Skeletal muscle cell (primary cell): ENCODE measurements at places on chromosomes 12 and 14.

DNA sequence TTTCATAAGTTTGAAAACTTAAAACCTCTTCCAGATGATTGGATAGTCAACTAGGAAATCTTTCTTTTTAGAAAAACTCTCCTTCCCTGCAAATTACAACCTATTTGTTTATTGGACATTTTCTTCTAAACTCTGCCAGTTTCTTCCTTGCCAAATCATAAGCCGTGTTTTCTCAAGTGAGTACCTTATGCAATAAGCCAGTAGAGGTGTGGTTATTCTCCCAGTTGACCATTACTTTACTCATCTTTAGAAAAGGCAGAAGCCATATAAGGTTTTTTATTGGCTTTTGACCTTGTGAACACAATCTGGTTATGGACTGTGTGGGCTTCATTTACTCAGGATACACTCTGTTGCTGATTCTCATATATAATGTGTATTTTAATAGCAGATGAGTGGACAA, 14.6 kb downstream of the ACTR6 start:
- no peak for DNase-seq

DNA sequence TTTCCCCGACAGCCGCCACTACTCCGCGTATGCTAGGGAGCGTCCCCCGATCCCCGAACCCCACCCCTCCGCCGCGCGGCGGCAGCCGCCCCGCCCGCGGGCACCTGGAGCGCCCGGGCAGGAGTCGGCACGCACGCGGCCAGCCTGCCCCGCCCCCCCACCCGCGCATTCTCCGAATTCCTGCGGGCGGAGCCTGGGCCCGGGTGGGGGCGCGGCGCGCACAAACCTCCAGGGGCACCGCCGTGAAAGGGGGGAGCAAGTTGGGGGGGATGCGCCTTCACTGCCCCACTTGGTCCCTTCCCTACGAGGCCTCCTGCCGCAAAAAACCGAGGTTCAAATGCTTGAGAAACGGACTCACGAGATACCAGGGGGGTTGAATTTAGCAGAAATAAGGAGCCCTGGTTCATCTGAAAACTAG, 1.7 kb downstream of the AJUBA start:
- no peak for DNase-seq

DNA sequence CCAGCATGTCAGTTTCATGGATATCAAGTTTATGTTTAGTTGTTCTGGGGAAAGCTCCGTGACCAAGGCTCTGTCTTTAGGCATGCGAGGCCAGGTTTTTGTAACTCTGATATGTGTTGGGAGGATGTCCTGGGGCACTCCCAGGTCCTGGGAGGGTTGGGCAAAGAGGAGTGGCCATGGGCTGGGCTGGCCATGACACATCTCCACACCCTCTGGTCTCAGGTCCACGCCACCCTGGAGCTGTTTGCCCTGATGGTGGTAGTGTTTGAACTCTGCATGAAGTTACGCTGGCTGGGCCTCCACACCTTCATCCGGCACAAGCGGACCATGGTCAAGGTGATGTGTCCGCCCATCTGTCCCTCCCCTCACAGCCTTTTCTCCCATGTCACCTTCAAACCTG, 46.4 kb downstream of the TPCN1 start:
- no peak for DNase-seq

DNA sequence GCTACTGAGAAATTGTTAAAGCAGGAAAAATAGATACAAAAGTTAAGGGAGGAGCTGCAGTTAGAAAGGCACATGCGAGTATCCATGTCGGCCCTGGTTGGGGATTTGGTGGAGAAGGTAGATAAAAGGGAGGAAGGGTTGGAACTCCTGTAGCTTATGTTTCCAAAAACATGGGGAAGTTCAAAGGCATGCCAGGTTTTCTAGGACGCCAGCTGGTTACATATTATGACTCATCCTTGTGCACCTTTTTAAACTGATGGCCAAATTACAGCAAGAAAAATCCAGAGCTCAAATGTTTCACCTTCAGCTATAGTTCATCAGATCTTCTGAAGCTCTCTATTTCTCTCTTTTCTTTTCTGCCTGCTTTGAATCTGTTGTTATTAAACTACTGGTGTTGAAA, 13.2 kb upstream of the MAP4K5 start:
- no peak for DNase-seq

DNA sequence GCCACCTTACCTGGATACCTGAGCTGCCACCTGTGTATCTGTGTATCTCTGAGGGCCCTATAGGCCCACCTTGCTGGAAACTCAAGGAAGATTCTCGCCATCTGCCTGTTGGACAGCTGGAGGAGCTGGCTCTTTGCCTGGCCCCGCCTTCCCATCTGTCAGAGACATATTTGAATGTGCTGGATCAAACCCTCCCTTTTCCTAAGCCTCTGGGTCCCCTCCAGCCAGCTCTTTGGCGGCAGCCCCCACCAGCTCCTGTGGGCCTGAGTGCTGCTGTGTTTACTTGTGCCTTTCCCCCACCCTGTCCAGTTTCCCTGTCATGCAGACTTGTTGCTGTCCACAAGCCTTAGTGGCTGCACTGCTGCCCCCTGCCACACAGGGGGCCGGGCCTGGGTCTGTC, 55.9 kb upstream of the SRSF5 start:
- no peak for DNase-seq

GRCh38 chr14:23033801-23034497, 751 bp downstream of the PSMB5 start:
- no peak for DNase-seq

DNA sequence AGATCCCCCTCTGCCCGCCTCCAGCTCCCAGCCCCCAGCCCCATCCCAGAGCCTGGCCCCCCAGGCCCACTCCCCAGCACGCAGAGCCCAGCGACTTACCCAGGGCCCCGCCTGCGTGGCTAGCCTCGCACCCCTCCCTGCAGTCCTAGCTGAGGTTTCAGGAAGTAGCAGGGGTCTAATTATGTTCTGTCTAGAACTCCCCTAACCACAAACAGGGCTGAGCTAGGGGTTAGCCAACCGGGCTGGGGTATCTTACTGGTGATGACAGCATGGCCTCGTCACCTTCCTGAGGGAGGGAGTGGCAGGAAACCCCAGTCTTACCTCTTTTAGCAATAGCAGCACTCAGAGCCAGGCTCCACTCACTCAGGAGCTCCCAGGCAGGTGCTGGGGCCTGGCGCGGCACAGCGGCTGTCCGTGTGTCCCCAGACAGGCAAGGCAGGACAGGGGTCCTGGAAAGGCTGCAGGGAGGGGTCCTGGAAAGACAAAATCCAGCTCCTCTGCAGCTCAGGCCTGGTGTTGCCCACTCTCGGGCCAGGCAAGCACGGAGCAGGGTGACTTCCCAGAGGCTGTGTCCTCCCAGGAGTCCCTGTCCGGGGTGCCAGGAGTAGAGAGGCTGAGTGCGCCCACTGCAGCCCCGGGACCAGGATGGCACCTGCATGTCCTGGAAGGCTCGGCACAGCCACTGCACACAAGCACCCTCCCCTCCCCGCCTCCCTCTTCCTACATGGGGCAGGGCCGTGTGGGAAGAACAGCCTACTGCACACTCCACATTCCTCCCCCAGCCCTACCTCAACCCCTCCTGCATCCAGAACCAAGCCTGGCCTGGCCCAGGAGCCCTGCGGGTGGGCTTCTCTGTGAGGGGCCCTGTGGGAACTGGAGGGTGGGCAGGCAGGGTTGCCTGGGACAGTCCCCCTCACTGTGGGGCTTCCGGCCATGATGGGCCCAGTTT, at the start of gene GPR132:
TSS of gene GPR132 (minus strand) at position 151 of the 949 bp plus-strand sequence. CDS start 10,010 bp downstream, outside the sequence.
- no peak for DNase-seq

DNA sequence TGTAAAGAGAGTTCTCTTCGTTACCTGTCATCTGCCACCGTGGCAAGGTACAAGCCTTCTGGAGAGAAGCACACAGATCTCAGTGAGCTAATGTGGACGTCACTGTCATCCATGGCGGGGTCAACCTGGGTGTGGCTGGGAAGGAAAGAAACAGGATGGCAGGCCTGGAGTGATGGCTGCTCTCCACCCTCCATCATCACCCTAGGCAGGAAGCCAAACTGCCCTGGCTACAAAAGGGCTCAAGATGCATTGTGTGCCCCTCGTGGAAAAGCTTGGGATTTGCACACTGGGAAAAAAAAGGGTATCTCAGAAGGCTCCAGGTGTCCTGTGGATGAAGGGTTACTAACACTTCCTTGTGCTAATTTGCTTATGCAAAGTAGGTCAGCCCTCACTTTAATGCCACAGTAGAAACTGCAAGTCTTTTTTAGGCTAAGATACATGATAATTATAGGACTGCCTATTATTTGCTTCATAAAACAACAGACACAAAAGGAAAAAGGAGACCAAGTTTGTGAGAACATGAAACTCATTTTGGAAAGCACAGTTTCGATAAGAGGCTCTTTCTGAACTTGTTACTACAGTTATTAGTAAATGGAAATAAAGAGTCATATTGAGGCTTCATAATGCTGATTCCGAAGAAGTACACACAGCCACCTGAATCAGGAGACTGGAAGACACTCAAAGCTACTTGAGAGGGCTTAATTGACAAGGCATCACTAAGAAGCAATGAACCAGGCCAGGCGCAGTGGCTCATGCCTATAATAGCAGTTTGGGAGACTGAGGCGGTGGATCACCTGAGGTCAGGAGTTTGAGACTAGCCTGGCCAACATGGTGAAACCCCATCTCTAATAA, 18.9 kb downstream of the RFC5 start:
- DNase-seq: no peak

- peak; percentile 78 for DNase-seq
Measured at GRCh38 chr12:122090759-122091515, 12.4 kb downstream of the MLXIP start.

- DNase-seq: no peak
Measured at GRCh38 chr12:65728848-65729793, 95.2 kb upstream of the HMGA2 start.

GRCh38 chr14:40464531-40464930, 1032.3 kb upstream of the FBXO33 start:
- DNase-seq: no peak

- DNase-seq: no peak
Measured at GRCh38 chr14:92263681-92264080, 59.3 kb upstream of the SLC24A4 start.

DNA sequence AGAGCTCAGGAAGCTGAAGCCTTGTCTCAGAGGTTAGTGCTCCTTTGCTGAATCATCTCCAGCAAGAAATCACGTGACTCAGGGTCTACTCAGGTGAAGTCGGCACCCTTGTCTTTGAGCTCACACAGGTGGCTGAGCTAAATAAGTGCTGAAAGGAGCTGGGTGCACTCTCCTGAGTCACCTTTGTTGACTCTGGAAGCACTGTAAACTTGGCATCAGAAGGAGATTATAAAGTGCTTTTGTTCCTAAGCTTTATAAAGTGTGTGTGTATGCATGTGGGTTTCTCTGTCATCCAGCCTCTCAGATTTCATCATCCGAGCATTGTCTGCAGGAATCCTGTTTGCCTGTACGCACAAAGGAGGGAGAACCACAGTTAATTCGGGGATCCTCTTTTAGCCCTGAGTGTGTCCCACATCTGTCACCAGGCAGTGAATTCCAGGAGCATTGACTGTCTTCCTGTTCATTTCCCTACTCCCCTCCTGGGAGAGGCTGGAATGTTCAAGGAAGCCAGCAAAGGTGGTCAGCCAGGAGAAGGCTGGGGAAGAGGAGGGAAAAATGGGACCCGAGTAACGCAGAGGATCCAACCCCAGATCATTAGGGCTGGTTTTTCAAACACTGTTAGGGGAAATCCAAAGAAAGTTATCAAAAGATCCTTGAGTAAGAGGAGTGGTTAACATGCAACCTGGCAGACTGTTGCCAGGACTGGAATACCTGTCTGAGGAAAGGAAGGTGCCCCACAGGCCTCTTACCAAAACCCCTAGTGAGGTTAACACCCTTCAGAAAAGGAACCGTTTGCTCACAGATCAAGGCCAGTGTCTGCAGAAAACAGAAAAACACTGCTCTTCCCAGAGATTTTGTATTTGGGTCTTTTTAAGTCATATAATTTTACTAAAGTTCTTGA, 157.5 kb upstream of the HIF1A start:
- DNase-seq: peak; percentile 76

- DNase-seq: no peak
Measured at GRCh38 chr12:21800011-21800410, 25.5 kb upstream of the KCNJ8 start.
